ENCODE measurements at places on chromosomes 1 and 21. TPM values are rescaled to one million over a fixed set of nuclear protein-coding genes. Genes with fewer than 3 reads are reported as not detected.

The SLC2A5 gene
- 0.90 TPM for total RNA-seq

The SLC25A44 gene
- total RNA-seq: 19.3 TPM

The SNIP1 gene
- 16.3 TPM for total RNA-seq

The RUNX3 gene
- total RNA-seq: 9.7 TPM

The ABCG1 gene
- total RNA-seq: 5.3 TPM

DNA sequence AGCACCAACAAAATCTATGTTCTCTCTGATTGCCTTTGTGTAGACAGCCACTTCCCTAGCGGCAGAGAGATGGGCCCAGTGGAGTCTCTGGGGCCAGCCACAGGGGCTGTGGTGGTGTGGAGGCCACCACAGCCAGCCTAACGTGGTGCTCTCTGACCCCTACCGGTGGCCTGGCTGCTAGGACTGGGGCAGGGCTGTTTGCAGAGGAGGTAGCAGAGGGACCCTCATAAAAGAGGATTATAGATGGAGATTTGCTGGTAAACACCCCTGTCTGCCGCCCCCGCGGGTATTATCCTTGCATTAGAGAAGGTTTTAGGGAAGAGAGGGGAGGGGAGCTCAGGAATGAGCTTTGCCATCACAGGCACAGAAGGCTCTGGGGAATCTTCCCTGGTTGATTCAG lies 310.3 kb upstream of the VAMP3 start:
- ATAC-seq: no peak

- no peak for ATAC-seq
These were observed 57.4 kb upstream of the ADAMTS5 start for GRCh38 chr21:27024301-27024700.

DNA sequence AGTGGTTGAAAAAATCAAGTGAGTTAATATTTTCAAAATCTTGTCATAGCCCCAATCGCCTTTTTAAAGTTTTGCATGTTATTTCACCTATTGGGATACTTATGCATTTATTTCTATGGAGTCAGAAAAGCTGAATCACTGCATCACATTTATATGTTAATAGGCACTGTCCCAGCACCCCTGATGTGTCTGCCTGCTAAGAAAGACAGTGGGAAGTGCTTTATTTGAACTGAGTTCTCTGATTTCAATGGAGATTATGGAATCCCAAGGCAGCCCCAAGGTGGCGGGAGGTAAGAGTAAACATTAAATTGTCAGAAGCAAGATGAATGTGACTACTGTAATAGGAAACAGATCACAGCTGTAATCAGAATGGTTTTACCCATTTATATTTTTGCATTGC lies 2225.7 kb downstream of the NCAM2 start:
- peak; percentile 47 for ATAC-seq

DNA sequence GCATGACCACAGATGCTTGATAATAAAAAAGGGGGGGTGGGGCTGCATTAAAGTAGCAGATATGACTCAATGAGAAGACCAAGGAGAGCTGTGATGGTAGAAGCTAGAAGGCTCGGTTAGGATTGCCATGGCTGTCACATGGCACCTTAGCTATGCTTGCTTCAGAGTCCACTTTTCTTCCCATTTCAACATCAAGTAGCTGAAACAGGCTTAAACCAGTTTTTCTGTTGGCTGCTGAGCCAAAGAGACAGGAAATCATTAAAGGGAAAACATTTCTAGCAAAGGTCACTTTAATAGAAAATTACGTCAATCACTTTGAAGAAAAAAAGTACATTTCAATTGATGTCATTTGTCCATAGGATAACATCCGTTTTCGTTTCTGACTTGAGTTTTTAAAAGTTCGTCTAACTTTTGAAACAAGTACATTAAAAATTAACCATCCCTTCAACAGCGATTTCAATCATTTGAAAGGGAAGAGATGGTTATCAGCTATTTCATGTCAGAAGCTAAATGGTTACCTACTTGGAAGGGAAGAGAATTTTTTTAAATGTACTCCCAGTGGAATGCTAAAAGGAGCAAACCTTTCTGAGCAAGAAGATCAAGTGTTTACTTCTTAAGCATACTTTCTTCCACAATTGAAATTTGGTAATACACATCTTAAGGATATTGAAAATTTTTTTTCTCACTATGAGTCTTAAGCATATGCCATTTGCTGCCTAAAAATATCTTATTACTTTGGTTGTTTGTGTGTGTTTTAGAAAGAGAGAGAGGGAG lies 488.1 kb upstream of the PRMT6 start:
- ATAC-seq: no peak

- ATAC-seq: peak; percentile 86
These were observed 69.8 kb upstream of the DIRAS3 start for GRCh38 chr1:68120136-68120791.

GRCh38 chr1:232273011-232273410 lies 356.9 kb downstream of the SIPA1L2 start:
- no peak for ATAC-seq

- no peak for ATAC-seq
These were observed 57.5 kb upstream of the DISP3 start for GRCh38 chr1:11421443-11421842.

GRCh38 chr1:178337091-178337706 lies 159.6 kb downstream of the CLEC20A start:
- no peak for ATAC-seq

DNA sequence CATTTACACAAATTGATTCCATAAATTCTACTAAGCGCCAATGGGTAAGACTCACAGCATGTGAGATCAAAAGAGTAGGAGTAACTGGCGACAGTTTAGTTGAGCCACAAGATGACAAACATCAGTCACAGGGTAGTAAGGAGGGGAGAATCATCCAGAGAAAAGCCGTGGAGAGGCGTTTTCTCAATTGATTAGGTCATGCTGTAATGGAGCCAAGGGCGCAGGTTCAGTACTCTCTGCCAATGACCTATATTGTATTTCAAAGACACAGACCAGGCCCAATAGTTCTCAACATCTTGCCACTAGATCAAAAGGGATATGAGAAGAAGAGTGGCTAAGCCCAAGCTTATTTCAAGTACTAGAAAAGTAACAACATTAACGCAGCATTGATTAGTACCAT lies 467.5 kb downstream of the SMYD3 start:
- peak; percentile 54 for ATAC-seq

DNA sequence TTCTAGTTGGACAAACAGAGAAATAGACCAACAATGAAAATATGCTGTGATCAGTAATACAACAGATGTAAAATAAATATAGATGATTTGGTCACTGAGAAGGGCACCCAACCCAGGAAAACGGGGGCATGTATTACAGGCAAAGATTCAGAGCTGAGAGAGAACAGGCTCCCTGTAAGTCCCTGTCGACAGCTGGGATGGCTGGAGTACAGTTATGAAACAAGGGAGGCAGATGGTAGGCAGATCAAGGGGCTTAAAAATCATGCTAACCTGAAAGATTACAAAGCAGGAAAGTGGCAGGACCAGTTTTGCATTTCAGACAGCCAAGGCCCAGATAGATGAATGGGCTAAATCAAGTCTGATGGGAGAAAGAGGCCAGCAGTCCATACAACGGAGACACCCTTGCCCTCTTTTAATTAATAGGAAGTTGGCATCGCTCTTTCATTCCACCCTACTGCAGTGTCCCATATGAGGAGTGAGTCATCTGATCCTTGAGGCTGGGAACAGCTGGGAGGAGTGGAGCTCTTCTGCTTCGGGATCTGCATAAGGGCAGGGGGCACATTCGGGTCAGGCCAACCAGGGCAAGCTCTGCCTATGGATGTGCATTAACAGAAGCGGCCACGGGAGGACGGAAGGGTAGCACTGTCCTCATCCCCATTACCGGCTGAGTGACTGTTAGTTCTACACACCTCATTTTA lies 171.1 kb downstream of the DAB1 start:
- ATAC-seq: peak; percentile 70

DNA sequence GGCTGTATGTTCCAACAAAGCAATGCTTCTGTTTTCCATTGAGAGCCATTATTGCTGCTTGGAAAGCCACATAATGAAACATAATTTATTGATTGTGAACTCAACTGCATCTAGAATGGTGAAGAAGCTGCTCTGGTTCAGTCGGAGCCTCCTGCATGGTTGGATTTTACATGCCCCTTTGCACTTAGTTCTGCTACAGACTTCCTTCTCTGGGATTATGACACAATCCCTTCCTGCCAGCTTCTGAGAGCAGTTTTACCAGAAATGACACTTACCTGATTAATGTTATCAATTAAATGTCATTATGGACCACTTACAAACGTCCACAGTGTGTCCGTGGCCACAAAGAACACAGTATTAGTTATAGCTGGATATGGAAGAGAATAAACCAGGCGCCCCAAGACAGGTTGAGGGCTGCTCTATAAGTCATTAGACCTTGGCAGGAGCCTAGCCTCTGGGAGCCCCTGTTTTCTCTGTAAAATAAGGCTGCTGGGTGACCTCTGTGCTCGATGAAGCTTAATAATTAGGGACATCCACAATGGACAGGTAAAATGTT lies 7.0 kb upstream of the CD58 start:
- no peak for ATAC-seq

DNA sequence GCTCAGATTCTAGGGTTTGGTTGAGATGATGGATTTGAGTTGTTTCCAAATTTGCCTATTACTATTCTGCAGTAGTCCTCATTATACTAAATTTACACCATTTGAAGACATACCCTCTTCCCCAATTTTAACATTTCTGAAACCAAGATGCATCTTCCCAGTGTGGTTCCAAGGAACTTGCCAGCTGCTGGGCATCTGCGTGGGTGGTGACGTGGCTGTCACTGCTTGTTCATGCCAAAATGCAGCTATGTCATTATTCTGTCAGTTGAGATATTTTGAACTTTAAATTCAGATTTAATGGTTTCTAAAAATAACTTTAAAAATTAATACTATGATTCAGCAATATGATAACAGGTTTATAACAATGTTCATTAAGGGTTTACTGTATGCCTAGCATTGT lies 1.2 kb downstream of the ZFP69 start:
- no peak for ATAC-seq
